ENCODE measurements at places on chromosomes 5 and 9.

- no peak for DNase-seq
Observed at GRCh38 chr5:52740007-52740406, 47.7 kb upstream of the ITGA1 start.

- DNase-seq: no peak
Observed at GRCh38 chr5:180428598-180428997, 65.6 kb upstream of the CNOT6 start.

DNA sequence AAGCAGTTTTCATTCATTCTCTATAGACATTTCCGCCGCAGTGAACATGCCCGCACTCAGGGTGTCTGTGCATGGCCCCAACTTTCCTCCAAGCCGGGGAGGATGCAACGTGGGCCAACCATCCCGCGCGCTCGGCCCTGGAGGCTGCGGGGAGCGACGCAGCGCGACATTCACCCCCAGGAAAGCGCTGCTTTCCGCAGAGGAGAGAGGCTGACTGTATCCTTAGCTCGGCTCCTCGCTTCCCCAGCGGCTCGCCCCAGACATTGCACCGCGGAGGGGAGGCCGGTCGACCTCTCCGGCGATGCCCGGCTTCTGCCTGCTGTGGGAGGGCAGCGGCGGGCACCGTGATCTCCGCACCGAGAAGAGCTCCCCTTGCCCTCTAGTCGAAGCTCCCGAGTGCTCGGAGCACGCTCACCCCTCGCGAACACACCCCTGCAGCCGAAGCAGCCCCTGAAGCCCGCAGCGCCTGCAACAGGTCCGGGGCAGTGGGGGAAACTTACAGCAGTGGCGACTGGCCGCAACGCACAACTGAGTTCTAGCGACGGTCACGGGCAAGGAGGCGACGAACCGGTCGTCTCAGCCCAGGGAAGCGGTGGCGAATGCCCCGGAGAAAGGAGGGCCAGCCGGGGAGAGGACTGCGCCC lies 600 bp downstream of the ENC1 start:
- DNase-seq: no peak

DNA sequence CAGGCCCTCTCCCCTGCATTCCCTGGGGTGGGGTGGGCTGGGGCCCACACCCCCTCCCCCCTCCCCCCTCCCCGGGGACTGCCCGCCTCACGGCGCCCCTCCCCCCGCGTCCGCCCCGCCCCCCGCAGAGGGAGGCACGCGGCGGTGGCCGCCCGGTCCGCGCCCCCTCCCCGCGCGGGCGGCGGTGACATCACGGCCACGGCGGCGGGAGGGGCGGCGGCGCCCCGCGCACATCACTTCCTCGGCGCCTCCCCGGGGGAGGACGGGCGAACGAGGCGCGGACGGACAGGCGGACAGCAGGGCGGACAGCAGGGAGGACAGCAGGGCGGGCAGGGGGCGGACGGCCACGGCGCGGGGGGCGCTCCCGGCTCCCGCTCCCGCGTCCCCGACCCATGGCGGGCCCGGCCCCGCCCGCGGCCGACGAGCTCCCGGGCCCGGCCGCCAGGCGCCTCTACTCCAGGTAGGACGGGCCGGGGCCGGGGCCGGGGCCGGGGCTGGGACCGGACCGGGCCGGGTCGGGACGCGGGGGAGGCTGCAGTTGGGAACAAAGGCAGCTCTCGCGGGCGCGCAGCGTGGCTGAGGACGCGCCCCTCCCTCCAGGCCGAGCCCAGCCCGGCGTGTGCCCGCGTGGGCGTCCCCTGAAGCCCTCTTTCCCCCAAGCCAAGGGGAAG lies at the start of gene GPSM1:
GPSM1 (plus strand) TSS at position 236 of the 671 bp plus-strand sequence; CDS start at position 393, 157 bp downstream.
- DNase-seq: peak; percentile 19

DNA sequence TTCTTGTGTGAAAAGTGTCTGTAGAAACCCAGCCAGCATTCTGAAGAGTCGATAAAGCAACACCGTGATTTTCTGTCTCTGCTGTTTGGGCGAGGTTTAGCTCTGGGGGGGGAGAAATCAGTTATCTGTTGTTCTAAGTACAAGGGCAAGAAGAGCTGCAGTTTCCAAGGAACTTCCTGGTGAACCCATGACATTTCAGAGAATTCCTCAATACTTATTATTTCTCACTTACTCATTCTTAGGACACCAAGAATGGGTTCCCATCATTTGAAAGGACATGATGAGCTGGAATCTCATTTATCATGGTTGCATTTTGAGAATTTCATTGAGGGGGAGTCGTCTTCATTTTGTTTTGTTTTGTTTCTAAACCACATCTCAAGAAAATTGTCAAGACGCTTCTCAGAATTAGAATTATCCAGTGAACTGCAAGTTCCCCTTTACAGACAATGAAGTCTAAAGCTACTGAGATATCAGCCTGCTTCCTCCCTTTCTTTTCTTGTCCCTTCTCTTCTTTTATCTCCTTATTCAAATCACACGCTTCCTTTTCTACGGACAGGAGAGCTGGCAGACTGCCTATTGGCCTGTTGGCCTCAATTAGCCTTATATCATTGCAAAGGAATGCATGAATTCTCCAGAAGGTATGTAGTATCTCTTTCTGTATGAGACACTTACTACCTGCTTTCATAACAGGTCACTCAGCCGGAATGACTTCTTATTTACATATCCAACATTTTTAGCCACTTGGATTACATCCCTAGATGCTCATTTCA lies 53.7 kb downstream of the ZNF462 start:
- peak; percentile 66 for DNase-seq

- no peak for DNase-seq
Observed at GRCh38 chr5:98053170-98053569, 720.3 kb upstream of the RGMB start.

DNA sequence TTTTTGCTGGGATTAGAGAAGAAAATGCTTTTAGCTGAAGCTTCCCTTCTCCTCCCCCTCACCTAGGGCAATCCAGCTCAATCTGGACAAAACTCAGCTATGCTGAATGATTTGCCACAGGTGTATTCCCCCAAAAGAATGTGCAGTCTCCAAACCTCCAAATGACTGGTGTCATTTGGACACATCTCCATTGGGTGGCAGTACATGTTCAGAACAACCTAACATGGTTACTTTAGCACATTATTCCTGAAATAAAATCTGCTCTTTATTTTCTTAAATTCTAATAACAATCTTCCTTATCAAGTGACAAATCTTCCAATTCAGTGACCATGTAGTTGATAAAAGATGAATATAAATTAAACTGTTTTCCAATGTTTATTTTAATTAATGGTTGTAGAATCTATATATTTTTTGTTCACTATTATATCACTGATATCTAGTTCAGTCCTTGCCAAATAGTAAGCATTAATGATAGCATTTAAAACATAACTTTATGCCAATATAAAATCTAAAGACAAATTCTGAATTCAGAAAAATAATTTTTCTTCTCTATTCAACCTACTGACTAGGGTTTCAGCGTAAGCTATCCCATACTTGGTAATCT lies 61.3 kb upstream of the MOCS2 start:
- DNase-seq: no peak

DNA sequence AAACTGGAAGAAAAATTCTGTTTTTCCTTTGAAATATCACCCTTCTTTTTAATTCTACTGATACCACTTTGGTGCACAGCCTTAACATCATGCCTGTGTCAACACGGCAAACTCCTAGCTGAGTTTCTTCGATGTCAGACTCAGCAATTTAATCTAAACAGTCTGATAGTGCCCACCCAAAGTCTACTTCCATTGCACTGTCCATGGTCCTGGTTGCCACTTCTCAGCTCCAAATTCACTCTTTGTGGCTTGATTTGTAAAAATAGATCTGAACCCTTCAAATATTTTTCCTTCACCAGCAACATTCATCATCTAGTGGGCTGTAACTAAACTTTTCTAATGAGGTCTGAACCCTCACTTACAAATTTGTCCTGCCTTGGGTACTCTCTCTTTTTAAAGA lies 107.8 kb downstream of the NUDT12 start:
- no peak for DNase-seq

GRCh38 chr9:84293001-84293798 lies 47.4 kb downstream of the SLC28A3 start:
- no peak for DNase-seq

GRCh38 chr5:137778772-137779564 lies 24.8 kb upstream of the HNRNPA0 start:
- no peak for DNase-seq

- no peak for DNase-seq
Observed at GRCh38 chr5:5270958-5271785, 131.0 kb downstream of the ADAMTS16 start.
